Activated CD4-positive, alpha-beta T cell treated with anti-CD3 and anti-CD28 coated beads, Interleukin-2, amount 50 U/mL, for 24 hours (primary cell): ENCODE measurements at places on chromosomes 5 and 9.

- DNase-seq = no peak
Measured at GRCh38 chr9:78030296-78030552, 1.4 kb downstream of the GNAQ start.

- no peak for DNase-seq
Measured at GRCh38 chr9:70526902-70527301, 112.4 kb upstream of the KLF9 start.

GRCh38 chr5:37496902-37497445 is 117.9 kb downstream of the WDR70 start:
- DNase-seq = no peak

- DNase-seq = no peak
Measured at GRCh38 chr5:168347368-168348083, 56.1 kb downstream of the WWC1 start.

DNA sequence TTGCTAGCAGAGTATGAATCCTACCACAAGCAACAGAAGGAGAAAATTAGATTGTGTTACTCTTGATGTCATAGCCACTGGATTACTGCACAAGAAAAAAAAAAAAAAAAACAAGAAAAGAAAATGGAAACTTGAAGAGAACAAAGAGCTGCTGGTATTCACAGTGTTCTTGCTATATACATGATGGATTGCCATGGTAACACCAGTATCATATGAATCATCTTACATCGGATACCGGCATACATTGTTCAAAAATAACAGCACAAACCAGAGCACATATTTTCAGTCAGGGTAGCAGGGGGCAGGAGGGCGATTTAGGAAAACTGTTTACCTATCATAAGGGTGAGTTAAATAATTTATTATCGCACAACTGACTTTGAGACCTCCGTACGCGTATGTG is 472.9 kb downstream of the PDE4D start:
- DNase-seq = no peak

GRCh38 chr5:74839229-74839628 is 27.0 kb downstream of the FAM169A start:
- no peak for DNase-seq

- DNase-seq = no peak
Measured at GRCh38 chr9:108104991-108105390, 615.4 kb upstream of the KLF4 start.

DNA sequence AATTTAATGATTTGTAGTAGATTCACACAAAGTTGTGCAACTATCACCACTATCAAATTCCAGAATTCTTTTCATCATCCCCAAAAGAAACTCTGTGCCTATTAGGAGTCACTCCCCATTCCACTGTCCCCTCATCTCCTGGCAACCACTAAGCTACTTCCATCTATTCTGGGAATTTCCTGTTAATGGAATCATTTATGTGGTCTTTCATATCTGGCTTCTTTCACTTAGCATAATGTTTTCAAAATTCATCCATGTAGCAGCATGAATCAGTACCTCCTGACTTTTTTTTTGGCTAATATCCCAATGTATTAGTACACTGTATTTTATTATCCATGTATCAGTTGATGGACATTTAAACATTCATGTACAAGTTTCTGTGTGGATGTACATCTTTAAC is 157.6 kb downstream of the TTC39B start:
- no peak for DNase-seq

DNA sequence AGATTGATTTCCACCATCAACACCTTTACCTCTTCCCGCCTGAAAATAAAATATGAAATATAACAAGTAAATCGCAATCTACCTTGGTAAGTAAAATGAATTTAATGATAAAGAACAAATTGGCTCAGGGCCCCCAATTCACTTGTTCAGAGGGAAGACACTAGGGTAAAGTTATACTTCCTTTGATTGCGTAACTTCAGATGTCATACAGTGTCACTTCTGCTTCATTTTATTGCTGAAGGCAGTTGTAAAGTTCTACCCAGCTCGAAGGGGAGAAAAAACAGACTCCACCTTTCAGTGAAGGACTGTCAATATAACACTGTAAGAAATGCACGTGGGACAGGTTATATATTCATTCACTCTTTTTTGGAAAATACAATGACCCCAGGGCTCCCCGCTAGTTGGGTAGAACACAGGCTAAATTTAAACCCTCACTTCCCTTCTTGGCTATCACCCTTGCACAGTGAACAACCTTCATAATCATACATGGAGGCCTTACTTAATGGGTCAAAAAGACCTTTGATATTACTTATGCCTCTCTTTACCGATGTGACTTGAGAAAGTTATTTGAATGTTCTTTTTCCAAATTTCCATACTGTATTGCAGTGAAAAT is 848.8 kb downstream of the MAT2B start:
- no peak for DNase-seq

DNA sequence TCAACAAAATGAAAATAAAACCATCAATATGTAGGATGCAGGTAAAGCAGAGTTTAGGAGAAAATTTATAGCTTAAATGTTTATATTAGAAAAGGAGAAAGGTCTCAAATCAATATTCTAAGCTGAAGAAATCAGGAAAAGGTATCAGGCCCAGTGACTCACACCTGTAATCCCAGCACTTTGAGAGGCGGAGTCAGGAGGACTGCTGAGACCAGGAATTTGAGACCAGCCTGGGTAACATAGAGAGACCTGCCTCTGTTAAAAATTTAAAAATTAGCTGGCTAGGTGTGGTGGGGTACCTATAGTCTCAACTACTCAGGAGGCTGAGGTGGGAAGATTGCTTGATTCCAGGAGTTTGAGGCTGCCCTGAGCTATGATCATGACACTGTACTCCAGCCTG is 32.2 kb downstream of the CCDC69 start:
- DNase-seq = no peak

DNA sequence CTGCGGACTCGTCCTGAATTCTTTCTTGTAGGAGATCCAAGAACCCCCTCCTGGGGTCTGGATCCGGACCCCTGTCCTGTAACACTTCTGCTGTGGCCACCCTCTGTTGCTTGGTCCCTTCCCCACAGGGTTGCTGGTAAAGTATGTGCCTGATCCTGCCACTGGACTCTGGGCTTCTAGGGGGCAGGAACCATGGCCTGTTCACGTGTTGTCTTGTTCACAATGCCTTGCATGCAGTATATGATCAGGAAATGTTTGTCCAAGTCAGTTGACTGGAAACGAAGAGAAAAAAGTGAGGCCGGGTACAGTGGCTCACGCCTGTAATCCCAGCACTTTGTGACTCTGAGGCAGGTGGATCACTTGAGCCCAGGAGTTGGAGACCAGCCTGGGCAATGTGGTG is 139.3 kb upstream of the ALDH1B1 start:
- DNase-seq = no peak

- DNase-seq = no peak
Measured at GRCh38 chr9:69818750-69819345, 1.8 kb upstream of the CFAP95 start.

GRCh38 chr9:114238891-114239875 is 83.7 kb upstream of the ORM1 start:
- no peak for DNase-seq

DNA sequence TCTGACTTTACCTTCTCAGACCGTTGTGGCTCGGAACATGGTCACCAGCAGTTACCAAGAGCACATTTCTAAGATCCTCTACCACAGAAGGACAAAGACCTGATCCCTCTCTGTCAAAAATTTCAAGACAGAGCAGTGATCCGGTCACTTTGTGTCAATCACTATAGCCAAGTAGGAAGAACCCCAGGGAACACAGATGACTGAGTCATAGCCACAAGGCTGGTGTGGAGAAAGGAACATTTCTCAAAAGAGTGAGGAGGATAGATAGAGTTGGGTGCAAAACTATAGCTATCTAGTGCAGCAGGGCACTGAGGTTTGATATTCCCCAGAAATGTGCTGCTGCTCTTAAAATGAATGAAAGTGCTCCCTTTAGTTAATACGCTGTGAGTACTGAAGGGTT is 130.7 kb upstream of the SMIM23 start:
- DNase-seq = no peak
